ENCODE measurements at places on chromosomes 2 and 18.
A peak's percentile ranks its signal among the peaks of the same experiment; 100 is the strongest.

- DNase-seq = no peak
These were observed 79.8 kb upstream of the STK17B start for GRCh38 chr2:196251132-196251531.

- no peak for DNase-seq
These were observed 166.5 kb upstream of the MYCN start for GRCh38 chr2:15773846-15774245.

DNA sequence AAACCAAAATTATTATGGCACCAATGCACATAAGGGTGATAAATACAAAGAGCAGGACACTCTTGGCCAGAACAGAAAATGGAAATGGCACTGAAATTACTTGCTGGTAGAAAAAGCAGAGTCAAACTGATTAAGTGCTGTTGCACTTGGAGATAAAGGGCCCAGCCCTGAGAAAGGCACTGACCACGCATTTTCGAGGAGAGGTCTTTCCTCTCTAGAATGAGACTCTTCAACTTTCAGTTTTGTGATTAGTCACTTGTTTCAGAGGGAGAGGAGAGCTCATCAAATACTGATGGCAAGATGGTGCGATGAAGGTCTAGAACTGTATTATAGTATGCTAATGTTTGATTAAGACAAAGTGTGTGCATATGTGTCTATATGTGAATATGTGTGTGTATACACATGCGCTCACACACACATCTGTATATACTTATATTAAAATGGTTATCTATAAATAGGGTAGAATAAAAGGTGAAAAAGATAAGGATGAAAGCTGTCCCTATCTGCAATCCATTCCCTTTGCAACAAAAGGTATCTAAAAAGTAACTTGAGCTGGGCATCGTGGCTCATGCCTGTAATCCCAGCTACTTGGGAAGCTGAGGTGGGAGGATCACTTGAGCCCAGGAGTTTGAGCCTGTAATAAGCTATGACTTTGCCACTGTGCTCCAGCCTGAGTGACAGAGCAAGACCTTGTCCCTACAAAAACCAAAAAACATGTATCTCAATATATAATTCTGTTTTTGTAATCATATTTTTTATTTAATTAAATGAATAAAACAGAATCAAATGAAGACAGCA is 48.8 kb upstream of the ZDBF2 start:
- no peak for DNase-seq

- no peak for DNase-seq
These were observed 64.0 kb downstream of the NDUFA10 start for GRCh38 chr2:239960929-239961661.

GRCh38 chr2:80461505-80462197 is 157.1 kb upstream of the LRRTM1 start:
- peak; percentile 5 for DNase-seq

DNA sequence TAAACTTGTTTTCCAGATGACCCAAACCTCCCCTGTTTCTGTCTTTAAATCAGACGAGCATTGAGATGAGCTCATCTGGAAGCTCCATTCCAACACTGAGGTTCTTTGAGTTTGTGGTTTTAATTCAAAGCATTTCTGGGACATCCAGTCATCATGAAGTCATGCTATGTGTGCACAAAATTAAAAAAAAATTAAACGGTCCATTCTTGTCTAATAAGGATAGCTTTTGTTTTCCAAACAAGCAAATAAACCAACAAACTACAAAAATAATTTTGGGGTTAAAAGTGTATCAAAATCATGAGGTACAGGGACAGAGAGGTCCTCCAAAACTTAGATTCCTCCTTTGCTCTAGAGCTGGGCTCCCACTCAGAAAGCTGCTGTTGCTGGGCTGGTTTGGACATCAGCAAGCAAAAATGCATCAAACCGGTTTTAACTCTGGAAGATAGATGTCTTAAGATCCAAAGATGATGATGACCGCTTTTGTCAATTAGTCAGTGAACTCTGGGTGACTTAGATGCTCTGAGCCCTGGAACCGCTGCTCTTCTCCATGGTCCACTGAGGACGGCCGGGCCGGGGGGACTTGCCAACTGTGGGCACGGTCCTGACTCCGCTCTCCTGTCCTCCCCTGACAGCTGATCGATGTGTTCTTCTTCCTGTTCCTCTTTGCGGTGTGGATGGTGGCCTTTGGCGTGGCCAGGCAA is 65.4 kb downstream of the TRPM8 start:
- peak; percentile 90 for DNase-seq

GRCh38 chr18:63908858-63909257 is 1.1 kb downstream of the SERPINB10 start:
- no peak for DNase-seq
